HepG2 (cell line): ENCODE measurements at places on chromosomes 1 and 21. TPM values are rescaled to one million over a fixed set of nuclear protein-coding genes. Genes with fewer than 3 reads are reported as not detected.

GRCh38 chr1:61050541-61051442 lies 31.6 kb upstream of the NFIA start:
- peak overlapping the region; percentile 80 for H3K4me3 ChIP-seq
- DNase-seq, result no peak
- H3K27me3 ChIP-seq, result peaks cover 2% of the 10 kb centered on the region
- H3K4me1 ChIP-seq, result peaks cover 35% of the 10 kb centered on the region
- peak overlapping the region; percentile 47 for H3K27ac ChIP-seq

GRCh38 chr1:214581785-214582184 lies 21.2 kb upstream of the CENPF start:
- no peaks in the 10 kb centered on the region for H3K36me3 ChIP-seq
- peaks cover 2% of the 10 kb centered on the region; the same call in 1 of the 2 replicates for H3K27me3 ChIP-seq
- DNase-seq, result no peak
- no peak overlapping the region for H3K27ac ChIP-seq
- H3K4me1 ChIP-seq, result no peaks in the 10 kb centered on the region

DNA sequence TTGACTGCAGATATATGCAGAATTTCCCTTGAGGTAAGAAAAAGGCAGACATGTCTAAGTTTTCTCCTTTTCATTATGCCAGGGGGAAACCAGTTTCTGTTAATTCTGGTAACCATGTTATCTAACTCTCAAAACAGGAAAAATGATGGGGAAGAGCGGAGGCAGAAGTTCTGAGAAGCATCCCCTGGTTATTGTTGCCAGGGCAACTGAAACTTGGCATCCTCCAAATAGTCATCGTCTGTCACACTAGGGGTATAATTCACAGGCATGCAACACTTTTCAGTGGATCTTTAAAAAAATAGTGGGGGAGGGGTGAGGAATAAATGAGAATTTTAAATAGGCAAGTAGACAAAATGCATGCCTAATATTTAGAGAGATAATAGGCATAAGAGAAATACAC lies 715.3 kb upstream of the CXADR start:
- H3K4me3 ChIP-seq, result no peak overlapping the region
- H3K36me3 ChIP-seq, result no peaks in the 10 kb centered on the region
- no peak for DNase-seq
- no peak overlapping the region for H3K27ac ChIP-seq
- no peaks in the 10 kb centered on the region for H3K27me3 ChIP-seq
- no peaks in the 10 kb centered on the region for H3K4me1 ChIP-seq

GRCh38 chr21:29384683-29385359 lies 86.1 kb downstream of the BACH1 start:
- H3K36me3 ChIP-seq, result no peaks in the 10 kb centered on the region
- no peak overlapping the region for H3K27ac ChIP-seq
- DNase-seq, result no peak
- H3K4me1 ChIP-seq, result no peaks in the 10 kb centered on the region

- H3K27me3 ChIP-seq, result no peaks in the 10 kb centered on the region; the same call in 2 of the 3 replicates
- DNase-seq, result no peak
- H3K4me3 ChIP-seq, result no peak overlapping the region
- H3K27ac ChIP-seq, result no peak overlapping the region
Observed at GRCh38 chr1:116462722-116463121, 89.7 kb downstream of the ATP1A1 start.

DNA sequence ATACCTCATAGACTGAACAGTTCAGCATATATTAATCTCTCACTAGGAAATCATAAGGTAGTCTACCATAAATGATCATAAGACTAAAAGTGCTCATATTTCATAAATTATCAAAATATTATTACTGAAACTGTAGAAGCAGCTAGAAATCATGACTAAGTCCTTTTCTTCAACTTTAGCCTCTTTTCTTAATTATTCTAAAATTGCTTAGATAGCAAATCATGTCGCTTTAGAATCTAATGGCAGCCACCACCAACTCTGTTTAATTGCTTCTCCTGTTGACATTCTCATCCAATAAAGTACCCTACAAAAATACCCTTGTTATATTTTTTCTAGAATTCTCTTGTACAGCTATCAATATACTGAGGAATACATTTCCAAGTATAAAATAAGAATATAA lies 102.9 kb downstream of the DENND1B start:
- no peaks in the 10 kb centered on the region for H3K27me3 ChIP-seq
- H3K4me3 ChIP-seq, result no peak overlapping the region
- H3K4me1 ChIP-seq, result peaks cover 8% of the 10 kb centered on the region
- DNase-seq, result no peak

GRCh38 chr1:193335806-193336428 lies 149.5 kb upstream of the B3GALT2 start:
- no peaks in the 10 kb centered on the region for H3K27me3 ChIP-seq
- no peaks in the 10 kb centered on the region for H3K4me1 ChIP-seq
- no peaks in the 10 kb centered on the region for H3K36me3 ChIP-seq
- no peak overlapping the region for H3K4me3 ChIP-seq
- no peak overlapping the region for H3K27ac ChIP-seq

TBX15 gene
- total RNA-seq, result 0.42 and 0.49 TPM in 2 replicates

HAO2 gene
- total RNA-seq, result 0.09 TPM in 1 of 2 replicates, not detected in the other
